Trophoblast cell (in vitro differentiated cells and primary cell): ENCODE measurements at places on chromosomes 7 and 10.

DNA sequence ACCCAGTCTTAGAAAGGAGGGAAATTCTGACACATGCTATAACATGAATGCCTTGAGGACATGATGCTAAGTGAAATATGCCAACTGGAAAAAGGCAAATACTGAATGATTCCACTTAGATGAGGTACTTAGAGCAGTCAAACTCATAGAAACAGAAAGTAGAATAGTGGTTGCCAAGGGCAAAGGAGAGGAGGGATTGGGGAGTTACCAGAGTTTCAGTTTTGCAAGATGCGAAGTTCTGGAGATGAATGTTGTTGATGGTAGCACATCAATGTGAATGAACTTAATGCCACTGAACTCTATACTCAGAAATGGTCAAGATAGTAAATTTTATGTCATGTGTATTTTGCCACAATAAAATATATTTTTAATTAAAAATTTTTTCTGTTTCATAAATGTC lies 38.9 kb downstream of the DRGX start:
- DNase-seq, result no peak

GRCh38 chr10:99672884-99673283 lies 13.6 kb downstream of the ENTPD7 start:
- DNase-seq, result no peak

- DNase-seq, result no peak
These were observed 155.6 kb upstream of the TARP start for GRCh38 chr7:38429057-38429456.

GRCh38 chr7:118436663-118437062 lies 212.2 kb downstream of the ANKRD7 start:
- no peak for DNase-seq

DNA sequence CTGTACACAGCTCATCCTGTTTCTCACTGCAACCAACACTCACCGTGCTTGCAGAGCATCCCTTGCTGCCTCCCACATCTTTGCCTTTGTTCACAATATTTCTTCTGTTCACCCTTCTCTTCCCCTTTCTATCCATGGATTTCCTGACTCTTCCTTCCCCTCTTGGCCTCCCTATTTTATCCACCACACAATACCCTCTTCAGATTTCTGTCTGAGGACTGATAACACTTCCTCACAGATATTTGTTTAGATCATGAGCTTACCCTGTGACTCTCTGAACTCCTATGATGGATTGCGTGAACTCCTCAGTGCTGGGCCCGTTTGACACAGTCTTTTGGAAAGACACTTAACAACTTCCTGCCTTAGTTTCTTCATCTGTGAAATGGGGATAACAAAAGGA lies 62.8 kb upstream of the GPR158 start:
- no peak for DNase-seq

DNA sequence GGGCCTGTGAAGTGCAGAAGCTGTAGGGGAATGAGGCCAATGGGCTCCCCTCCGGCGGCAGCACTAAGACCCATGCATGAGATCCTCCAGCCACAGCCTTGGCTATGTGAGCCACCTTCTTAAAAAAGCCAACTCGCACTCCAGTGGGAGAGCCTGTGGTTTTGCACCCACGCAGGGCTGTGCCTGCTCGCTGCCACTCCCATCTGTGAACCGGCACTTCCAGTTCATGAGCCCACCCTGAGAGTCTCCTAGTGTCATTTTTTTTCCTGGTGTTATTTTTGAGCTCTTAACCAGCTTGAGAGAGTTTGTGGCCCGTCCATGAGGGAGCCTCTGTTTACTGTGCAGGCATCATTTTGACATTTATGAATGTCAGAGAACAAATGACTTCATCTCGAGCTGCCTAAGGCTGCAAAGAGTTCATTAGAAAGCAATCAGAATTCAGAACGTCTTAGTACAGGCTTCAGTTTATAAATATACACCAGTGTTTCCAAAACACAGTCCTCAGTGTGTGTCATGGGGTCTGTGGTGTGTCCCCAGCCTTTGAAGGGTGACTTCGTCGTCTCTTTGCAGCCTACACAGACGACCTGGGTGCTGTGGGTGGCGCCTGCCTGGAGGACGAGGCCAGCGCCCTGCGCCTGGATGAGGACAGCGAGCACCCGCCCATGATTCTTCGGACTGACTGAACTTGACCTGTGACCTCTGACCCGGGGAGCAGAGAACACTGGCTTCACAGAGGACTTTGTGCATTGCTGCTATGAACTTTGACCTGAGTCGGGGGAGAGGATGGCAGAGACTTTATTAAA lies 40.4 kb downstream of the WIPI2 start:
- DNase-seq, result no peak

DNA sequence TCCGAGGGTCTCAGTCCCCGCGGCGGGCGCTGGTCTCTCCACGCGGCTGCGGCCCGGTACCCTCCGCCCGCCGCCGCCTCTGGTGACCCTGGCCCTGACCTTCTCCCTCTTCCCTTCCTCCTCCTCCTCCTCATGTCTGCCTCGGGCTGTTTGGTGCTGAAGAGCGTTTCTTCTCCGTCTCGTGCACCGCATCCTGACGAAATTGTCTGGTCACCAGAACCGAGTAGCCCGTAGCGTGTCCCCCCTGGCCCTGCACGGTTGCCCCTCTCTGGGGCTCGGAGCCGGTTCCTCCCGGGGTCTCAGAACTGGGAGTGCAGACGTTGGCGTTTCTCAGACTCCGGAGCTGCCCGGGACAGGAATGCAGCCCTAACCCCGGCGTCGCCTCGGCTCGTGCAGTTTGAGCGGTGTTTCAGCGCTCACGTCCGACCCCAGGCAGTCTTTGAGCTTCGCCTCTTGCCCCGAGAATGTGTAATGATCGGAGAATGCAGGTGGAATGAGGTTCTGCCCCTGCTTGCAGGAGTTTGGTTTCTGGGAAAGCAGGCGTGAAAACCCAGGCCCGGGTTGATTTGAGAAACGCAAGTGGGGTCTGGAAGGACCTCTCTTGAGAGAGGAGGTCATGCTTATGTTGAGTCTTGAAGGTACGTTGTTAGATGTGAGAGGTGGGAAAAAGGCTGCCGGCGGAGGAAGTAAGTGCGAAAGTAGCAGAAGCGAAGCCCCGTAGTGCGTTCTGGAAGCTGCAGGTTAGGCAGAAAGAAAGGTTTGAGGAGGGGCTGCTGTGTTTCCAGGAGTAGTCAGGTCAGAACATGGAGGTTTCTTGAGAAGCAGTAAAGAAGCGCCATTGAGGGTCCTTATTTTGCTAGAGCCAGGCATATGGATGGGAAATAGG lies 743 bp downstream of the RBM17 start:
- peak; percentile 85 for DNase-seq

GRCh38 chr7:94710256-94710655 lies 54.3 kb upstream of the SGCE start:
- no peak for DNase-seq

DNA sequence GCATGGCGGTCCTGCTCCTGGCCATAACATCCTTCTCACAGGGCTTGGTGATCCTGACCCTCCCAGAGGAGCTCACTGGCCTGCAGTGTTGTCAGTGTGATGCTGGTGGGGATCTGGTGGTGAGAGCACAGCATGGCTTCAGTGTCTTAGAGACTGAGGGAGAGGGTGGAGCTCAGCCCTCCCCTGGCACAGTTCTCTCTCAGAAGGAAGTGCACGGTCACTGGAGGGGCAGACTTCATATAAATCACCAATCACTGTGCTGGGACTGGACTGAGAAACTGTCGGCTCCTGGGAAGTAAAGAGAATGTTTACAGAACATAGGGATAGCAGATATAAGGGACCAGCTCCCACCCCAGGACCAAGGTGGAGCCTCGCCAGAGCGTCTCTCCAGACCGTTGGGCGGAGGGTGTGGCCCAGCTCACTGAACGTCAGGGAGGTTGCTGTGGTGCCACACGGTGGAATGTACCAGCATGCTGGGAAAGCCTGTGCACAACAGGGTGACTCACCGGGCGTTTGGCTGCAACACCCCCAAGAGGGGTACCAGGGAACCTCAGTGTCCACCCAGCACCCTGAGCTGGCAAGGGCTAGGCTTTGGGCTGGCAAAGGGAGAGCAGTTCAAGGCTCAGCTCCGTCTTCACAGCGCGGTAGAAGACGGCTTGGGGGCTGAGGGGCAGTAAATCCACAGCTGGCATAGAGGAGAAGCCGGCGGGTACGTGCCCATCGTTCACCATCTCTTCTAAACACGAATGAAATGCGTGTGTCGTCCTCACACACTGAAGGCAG lies 8.8 kb upstream of the GET4 start:
- DNase-seq, result no peak

GRCh38 chr7:146557971-146558469 lies 441.4 kb downstream of the CNTNAP2 start:
- no peak for DNase-seq

DNA sequence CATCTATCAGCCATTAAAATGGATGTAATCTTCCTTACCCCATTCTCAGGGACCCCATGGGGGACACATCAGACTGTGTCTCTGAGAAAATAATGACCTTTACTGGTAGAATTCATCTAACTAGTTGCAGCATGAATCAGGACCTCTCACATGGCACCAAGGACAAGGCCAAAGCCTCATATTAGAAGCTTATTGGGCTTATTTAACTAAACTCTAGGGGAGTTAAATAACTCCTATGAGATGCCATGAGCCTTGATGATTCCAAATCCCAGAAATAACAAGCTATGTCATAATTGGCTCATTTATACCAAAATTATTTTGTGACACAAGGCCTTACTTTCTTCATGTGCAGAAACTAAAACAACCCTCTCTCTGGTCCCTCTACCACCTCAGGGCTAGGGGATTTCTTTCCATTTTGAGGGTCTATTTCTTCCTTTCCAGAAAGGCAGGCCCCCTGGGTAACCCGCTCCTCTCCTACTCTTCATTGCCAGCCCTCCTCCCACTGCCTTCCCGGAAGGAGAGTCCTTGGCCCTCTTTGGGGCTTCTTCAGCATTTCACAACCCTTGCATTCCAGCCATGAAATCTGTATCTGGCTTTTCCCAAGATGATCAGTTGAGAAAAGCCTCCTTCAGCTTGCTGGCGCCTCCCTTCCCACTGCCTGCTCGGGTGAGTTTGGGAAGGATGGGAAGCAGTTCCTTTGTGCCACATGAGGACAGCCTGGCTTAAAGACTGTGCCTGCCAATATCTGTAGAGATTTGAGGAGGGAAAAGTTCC lies 41.8 kb upstream of the TRIM8 start:
- DNase-seq, result no peak

GRCh38 chr10:77583527-77583926 lies 54.1 kb downstream of the KCNMA1 start:
- no peak for DNase-seq

GRCh38 chr7:92723943-92724342 lies 112.4 kb downstream of the CDK6 start:
- DNase-seq, result no peak

GRCh38 chr10:119608316-119609155 lies 11.8 kb upstream of the TIAL1 start:
- DNase-seq, result peak; percentile 28

- no peak for DNase-seq
These were observed 737 bp downstream of the CNNM2 start for GRCh38 chr10:102918817-102919245.

DNA sequence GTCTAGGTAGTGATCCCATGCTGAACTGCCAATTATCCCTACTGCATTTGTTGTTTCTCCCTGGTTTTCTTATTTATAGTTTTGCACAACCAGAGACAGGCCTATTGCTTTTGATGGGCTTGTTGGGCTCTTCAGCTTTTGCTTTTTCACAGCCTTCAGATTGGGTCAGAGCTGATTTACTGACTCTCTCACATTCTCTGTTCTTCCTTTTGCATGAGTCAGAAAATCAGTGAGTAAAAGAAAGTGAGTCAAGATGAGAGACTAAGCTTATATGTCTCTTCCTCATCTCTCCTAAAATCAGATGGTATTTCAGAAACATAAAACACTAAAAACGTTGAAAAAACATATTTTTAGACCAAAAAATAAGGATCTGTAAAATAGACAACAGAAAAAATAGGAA lies 1135.4 kb downstream of the XPNPEP1 start:
- DNase-seq, result no peak

DNA sequence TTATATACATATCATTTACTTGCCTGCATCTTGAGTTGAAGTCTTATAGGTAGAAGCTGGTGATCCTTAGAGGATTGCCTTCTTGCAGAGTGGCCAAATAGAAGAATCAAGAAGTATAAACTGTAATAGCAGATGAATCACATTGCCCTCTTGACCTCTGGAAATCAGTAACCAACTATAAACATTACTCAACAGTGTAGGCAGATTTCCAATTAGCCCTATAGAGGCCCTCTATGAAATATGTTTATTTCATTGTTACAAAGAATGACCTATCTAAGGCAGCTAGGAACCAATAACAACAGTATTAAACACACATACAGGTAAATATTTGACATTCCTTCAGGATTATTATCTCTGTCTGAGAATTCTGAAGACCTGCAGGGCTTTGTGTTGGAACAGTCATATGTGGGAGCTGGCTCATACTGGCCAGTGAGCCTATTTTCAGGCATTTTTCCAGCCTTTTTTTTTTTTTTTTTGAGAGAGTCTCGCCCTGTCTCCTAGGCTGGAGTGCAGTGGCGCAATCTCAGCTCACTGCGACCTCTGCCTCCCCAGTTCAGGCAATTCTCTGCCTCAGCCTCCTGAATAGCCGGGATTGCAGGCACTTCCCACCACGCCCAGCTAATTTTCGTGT lies 7.2 kb upstream of the SRI start:
- peak; percentile 97 for DNase-seq

DNA sequence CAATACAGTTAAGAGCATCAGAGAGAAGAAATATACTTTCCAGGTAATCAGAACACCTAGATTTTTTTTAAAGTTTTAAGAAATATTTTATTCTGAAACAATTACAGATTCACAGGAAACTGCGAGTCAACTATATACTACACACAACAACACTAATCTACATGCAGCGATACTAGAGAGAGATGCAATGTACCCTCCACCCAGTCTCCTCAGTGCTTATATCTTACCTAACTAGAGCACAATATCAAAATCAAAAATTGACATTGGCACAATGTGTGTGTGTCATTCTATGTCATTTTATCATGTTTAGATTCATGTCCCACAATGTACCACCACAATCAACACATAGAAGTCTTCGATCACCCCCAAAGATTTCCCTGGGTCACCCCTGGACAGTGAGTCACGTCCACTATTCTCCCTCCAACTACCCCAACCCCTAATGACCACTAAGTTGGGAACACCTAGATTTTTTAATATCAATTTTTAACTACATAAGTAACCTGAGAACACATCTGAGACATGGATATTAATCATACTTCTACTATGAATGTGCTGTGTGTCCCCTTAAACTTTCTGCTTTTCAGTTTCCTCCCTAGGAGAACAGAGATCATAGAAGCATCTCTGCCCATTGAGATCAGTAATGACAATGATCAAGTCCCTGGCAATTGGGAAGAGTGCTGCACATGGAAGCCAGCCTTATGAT lies 86.5 kb downstream of the GSAP start:
- DNase-seq, result no peak

- DNase-seq, result no peak
These were observed 9.0 kb downstream of the TACR2 start for GRCh38 chr10:69407621-69408301.

DNA sequence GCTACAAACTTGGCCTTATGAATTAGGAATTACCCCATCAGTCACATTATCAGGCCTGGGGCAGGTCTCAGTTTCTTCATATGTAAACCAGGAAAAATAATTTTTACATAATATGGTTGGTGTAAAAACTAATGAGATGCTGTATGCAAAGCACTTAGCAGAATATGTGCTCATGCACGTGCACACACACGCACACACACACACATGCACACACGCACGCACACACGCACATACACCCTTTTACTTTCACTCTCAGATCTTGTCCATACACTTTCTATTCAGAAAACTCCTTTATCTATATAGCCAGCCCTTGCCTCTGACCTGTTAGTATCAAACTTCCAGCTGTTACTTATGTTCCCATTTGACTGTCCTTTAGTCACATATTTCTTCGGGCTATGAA lies 92.7 kb downstream of the CREB5 start:
- no peak for DNase-seq

- DNase-seq, result peak; percentile 23
These were observed 931 bp downstream of the PAPSS2 start for GRCh38 chr10:87660484-87661133.

GRCh38 chr7:43513251-43513650 lies 69.7 kb upstream of the STK17A start:
- no peak for DNase-seq
